ENCODE measurements at places on chromosomes 16 and 17. TPM values are rescaled to one million over a fixed set of nuclear protein-coding genes. Genes with fewer than 3 reads are reported as not detected.

SULT1A2 gene
- 0.57 TPM for total RNA-seq

- no peak for DNase-seq
Observed at GRCh38 chr17:77101521-77102410, 39.0 kb upstream of the SEC14L1 start.

DNA sequence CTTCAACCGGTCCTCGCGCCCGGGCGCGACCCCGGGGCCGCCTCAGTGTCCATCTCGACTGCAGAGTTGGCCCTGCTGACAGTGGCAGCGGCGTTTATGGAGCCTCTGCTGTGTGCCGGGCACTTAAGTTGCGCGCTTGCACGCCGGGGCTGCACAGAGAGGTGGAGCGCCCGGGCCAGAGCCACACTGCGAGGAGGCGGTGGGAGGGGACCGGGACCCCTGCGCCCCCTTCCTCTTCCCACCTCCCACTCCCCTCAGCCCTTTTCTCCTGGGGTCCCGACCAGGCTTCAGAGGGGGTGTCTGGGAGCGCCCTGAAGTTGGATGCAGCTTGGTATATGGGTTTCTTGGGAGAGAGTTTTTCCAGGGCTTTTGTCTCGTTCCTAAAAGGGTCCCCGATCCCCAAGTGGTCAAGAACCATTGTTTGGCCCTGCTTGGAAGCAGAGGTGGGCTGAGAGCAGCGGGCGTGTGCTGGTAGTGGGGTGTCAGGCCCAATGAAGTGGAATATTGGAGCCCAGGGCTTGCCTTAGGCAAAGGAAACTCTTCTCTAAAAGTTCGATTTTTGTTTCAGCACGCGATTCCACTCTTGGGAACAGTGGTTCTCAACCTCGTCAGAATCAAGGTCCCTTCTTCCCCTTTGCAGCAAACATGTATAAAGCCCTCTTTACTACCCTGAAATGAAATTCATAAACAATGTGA, 605 bp downstream of the MRTFB start:
- DNase-seq: no peak

CCL11 gene
- not detected for total RNA-seq

DNA sequence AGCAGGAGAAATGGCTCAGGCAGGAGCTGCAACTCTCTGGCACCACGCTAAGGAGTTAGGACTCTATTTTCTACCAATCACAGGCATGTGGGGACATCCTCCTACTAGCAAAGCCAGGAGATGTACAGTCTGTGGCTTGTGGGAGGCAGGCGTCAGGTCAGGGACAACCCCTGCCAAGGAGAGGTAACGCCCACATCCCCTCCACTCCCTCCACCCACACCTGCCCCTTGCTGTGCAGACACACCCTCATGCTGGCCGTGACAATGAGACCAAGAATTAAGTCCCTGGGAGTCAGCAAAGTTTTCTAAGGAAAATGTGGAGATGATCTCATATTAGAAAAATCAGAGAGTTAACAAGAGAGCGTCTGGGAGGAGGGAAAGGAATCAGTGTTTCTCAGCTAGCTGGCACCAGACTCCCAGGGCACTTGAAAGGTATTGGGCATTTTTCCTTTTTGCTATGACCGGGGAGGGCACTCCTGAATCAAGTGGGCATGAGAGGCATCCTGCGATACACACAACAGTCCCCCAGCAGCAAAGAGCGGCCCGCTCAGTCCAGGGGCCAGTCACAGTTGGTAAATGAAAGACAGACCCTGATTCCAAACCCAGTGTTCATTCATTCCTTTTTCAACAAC, 87.3 kb upstream of the RPL38 start:
- DNase-seq: no peak

C16orf86 gene
- 2.3 TPM for total RNA-seq

DNA sequence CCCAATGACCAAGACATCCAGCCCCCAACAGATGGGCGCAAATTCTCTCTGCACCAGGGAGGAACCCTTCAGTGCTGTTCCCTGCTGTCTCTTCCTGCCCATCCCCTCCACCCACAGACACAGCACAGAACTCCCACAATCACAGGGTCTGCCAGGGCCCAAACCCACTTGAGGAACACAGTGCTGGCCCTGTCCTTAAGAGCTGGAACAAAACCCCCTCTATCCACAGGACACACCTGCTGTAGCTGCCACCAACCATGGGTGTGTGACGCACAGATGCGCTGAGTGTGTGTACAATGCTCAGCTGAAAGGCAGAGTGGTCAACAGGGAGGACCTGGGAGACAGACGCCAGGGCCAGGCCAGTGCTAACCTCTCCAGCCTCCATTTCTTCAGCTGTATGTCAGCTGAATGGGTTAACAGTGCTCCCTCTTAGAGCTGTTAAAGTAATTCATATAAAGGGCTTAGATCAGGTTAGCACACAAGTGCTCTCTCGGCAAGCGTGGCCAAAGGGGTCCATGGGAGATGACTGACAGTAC, 62.1 kb downstream of the AMFR start:
- DNase-seq: no peak

SLFN11 gene
- total RNA-seq: 40.0 TPM

KRTAP4-5 gene
- total RNA-seq: not detected

- DNase-seq: no peak
Observed at GRCh38 chr17:82408938-82409318, 9.2 kb upstream of the HEXD start.

PARN gene
- total RNA-seq: 40.0 TPM

GRCh38 chr16:50802961-50803360, 61.1 kb downstream of the CYLD start:
- DNase-seq: no peak

- no peak for DNase-seq
Observed at GRCh38 chr16:29231244-29231643, 175.3 kb downstream of the NPIPB11 start.

CD300E gene
- not detected for total RNA-seq

TPPP3 gene
- not detected for total RNA-seq

CDH13 gene
- total RNA-seq: not detected

- DNase-seq: no peak
Observed at GRCh38 chr17:43011728-43012472, 5.3 kb downstream of the IFI35 start.

LCAT gene
- total RNA-seq: 22.4 TPM

DNA sequence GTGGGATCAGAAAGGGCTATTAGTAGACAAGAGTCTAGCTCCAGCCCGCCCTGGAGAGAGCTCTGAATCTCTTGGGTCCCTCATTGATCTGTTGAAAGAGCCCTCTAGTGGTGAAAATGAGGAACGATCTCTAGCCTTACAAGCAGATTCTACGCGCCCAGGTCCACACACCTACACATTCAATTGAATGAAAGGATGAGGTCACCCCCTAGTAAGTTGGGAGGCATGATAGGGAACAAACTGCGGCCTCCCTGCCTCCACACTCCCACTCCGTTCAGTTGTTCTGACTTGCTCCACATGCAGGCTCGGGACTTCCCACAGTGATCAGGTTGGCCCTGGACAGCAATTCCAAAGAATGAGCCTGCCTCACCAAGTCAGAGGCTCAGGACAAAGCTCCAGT, 2.9 kb upstream of the CACNG3 start:
- peak; percentile 49 for DNase-seq

DNA sequence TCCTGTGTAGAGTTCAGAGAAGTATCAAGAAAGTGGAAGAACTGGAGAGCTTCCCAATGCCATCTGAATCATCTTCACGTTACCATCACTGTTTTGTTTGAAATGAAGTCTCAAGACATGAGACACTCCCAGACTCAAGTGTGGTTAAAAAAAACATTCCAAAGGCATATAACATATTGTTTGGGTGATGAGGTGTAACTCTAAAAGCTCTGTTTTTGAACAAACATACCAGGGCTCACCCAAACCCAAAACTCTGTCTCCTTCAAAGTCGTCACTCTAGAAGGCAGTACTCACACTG, 6.3 kb upstream of the ZCCHC14 start:
- no peak for DNase-seq

DNA sequence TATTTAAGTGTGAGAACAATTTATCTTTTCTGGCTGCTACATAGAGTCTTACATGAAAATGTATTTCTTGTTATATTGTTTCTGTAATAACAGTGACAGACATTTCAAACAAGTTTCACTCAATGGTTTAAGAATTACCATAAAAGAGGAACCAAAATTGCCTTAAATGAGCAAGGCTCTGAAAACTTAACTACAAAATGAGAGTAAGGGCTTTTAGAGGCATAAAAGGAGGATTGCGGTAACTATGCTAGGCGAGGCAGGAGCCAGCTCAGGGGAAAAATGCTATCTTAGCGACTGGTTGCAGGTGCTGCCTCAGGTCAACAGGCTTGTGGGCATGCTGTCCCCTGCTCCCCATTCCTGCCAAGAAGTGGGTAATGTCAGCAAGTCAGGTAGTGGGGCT, 81.7 kb upstream of the MSI2 start:
- no peak for DNase-seq

GRCh38 chr17:17253406-17253805, 16.4 kb upstream of the FLCN start:
- no peak for DNase-seq

DNA sequence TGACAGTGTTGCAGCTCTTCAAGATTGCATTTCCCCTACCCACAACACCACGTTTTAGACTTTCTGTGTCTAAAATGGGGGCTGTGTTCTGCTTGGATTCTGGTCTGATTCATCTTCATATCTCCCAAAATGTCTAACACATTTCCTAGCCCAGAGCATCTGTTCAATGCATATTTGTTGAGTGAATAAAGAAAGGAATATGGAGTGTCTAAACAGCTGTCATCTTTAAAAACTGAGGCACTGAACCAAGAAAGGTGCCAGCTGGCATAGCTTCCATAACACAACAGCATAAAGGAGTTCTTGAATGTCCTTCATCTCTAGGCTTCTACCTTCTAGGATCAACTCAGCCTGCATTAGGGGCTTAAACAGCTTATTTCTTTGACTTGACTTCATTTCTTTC, 67.4 kb downstream of the CDH11 start:
- DNase-seq: no peak

GRCh38 chr16:86946396-86946795, 368.0 kb downstream of the FOXL1 start:
- DNase-seq: no peak

NEK8 gene
- total RNA-seq: 5.0 TPM

DNA sequence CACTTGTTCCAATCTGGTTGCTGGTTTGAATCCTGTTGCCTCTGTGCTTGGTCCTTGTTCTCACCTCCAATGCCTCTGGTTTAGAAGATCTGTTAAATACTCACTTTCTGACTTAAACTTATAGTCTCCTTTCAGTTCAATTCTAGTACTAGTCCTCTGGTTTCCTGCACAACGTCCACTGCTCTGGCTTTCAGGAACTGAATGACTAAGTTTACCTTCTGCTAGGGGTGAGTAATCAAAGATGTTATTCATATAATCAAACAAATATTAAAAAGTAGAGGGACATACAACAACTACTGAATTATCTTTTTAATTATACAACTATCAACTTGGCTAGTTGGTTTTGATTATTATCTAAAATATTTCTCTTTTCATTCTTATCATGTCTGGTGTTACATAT, 496.4 kb upstream of the TOM1L1 start:
- no peak for DNase-seq

DNA sequence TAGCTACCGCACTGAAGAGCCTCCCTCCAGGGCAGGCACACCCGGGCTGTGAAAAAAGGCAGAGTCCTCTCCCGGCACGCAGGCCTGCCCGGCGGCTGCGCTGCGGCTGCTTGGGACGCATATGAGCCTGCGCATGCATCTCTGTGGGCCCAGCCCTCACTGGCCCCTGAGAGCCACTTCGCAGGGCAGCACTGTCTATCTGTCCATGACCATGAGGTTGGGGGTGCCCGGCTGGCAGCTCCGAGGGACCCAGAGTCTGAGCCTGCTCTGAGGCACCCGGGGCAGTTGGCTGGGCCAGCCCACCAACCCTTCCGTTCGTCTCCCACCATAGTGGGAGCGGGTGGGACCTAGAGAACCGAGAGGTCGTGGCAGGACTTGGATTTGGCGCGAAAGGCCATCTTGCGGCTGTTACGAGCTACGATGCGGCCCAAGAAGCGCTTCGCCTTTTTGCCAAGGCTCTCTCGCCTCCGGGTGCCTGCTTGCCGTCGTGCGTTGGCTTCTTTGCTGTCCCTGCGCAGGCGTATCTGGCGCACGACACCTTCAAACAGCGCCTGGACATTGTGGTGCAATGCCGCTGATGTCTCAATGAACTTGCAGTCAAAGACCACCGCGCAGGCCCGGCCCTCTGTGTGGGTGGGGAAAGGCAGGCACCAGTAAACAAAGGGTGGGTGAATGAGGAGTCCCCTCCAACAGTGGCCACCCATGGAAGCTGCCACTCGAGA, 3.2 kb upstream of the CDH16 start:
- no peak for DNase-seq

TUBG2 gene
- total RNA-seq: 8.1 TPM

MYH2 gene
- total RNA-seq: not detected

GRCh38 chr17:77374170-77374936, 233.6 kb downstream of the SEC14L1 start:
- peak; percentile 90 for DNase-seq

ZNF207 gene
- total RNA-seq: 250 TPM

BICDL2 gene
- 0.84 TPM for total RNA-seq

DNA sequence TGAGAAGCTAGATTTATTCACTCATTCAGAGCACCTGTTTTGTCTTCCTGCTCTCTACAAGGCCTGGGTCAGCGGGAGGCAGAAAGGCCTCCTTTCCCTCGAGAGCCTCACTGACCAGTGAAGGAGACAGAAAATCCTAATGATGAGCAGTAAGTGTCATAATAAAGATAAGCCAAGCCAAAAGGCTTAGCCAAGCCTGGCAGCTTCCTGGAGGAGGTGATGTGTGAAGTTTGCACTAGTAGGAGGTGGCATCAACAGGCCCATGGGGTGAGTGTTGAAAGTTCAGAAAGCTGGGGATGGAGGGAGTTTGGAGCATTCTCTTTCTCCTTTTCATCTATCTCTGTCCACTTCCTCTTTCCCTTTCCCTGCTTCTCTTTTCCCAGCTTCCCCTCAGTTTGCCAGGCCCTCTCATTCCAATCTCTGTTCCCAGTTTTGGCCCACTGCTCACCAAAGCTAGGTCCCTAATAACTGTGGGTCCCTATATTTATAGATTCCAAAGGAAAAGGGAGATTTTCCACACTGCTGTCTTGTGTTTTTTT, 16.5 kb upstream of the SPNS3 start:
- DNase-seq: no peak

DPEP2NB gene
- not detected for total RNA-seq
